Sigmoid colon (tissue), 7 donors: ENCODE measurements at places on chromosomes 5 and 9. TPM values are rescaled to one million over a fixed set of nuclear protein-coding genes. Genes with fewer than 3 reads are reported as not detected.

ATOSB gene
- total RNA-seq: 10.5 TPM

DNA sequence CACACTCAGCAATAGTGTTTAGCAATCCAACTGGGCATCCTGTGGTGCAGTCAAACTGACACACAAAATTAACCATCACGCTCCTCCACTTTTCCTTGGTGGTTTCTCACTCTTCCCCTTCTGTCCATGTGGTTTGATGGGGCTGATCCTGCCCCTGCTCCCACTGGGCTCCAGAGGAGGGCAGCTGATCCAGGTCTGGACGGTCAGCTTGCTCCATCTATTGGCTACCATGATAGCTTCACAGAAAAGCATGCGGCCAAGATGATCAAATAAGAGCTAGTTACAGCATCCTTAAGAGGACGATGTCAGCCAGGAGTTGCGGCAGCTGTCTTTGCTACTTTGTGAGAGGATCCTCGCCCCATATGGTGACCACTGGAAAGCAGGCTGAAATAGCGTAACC lies 29.6 kb upstream of the RANBP17 start:
- no peak for DNase-seq

DNA sequence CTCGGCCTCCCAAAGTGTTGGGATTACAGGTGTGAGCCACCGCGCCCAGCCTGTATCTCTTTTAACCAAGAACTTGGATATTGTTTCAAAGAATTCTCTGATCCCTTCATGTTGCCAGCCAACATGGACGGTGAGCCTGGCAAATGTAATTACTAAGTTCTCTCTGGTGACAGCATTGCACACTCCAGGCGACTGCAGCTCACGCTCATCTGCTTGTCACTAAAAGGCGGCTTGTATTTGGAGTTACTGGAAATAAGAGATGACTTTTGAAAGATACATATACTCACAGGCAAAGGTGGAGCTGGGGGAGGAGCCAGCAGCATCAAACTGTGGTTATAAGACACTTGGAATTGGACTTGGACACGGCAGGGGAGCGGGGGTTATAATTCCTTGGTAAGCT lies 172.3 kb downstream of the SLIT3 start:
- no peak for DNase-seq

GRCh38 chr9:6598249-6598725 lies 47.2 kb downstream of the GLDC start:
- DNase-seq: no peak

- no peak for DNase-seq
These were observed 45.6 kb upstream of the SMIM15 start for GRCh38 chr5:61207884-61208283.

GRCh38 chr5:134000696-134001453 lies 3.9 kb downstream of the VDAC1 start:
- no peak for DNase-seq

- DNase-seq: no peak
These were observed 75.1 kb upstream of the RANBP6 start for GRCh38 chr9:6090277-6091210.

- DNase-seq: no peak
These were observed 361.4 kb upstream of the POU5F2 start for GRCh38 chr5:94102849-94103248.

GRCh38 chr9:134967547-134967930 lies 49.8 kb upstream of the FCN1 start:
- peak; percentile 50 for DNase-seq

DNA sequence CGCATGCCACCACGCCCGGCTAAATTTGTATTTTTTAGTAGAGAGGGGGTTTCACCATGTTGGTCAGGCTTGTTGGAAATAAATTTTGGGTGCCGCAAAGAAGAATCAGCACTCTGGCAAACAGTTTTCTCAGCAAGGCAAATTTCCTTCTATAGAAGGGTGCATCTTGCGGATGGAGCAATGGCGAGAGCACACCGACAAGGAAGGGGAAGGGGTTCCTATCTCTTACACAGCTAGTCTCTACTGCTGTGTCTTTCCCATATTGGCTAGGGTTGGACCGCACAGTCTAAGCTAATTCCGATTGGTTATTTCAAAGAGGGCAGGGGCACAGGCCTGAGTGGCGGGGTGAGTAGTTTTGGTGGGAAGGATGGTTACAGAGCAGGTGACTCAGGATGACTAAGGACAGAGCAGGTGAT lies 707 bp downstream of the GTF3C5 start:
- peak; percentile 22 for DNase-seq

CXCL14 gene
- 15.5 TPM for total RNA-seq

DRD1 gene
- total RNA-seq: not detected

DNA sequence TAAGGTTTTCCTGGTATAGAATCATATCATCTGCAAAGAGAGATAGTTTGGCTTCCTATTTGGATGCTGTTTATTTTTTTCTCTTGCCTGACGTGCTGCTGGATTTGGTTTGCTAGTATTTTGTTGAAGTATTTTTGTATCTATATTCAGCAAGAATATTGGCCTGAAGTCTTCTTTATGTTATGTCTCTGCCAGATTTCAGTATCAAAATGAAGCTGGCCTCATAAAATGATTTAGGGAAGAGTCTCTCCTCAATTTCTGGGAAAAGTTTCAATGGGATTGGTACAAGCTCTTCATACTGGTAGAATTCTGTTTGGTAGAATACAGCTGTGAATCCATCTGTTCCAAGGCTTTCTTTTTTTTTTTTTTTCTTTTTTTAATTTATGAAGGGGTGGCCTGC lies 799.0 kb upstream of the TYRP1 start:
- no peak for DNase-seq

TAF11L5 gene
- total RNA-seq: not detected

CDX1 gene
- total RNA-seq: 1.4 TPM

GPR150 gene
- not detected for total RNA-seq

CHSY3 gene
- 0.99 TPM for total RNA-seq

DNA sequence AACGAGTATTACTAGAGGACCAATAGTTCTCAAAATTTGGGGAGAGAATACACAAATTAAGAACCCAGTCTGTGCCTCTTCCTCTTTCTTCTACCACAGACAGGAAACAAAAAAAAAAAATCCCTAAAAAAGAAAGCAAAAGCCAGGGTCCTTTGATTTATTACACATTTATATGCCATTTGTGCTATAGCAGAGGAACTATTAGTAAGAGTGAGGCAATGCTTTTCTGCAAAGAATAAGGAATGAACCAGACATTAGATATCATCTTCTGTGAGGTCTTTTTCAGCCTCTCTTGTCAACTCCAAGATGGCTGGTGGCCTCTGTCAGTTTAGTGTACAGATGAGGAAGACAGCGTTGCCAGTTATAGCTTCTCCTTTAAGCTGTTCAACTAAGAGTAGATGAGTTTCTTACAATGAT lies 127.6 kb downstream of the RFX3 start:
- no peak for DNase-seq

DNA sequence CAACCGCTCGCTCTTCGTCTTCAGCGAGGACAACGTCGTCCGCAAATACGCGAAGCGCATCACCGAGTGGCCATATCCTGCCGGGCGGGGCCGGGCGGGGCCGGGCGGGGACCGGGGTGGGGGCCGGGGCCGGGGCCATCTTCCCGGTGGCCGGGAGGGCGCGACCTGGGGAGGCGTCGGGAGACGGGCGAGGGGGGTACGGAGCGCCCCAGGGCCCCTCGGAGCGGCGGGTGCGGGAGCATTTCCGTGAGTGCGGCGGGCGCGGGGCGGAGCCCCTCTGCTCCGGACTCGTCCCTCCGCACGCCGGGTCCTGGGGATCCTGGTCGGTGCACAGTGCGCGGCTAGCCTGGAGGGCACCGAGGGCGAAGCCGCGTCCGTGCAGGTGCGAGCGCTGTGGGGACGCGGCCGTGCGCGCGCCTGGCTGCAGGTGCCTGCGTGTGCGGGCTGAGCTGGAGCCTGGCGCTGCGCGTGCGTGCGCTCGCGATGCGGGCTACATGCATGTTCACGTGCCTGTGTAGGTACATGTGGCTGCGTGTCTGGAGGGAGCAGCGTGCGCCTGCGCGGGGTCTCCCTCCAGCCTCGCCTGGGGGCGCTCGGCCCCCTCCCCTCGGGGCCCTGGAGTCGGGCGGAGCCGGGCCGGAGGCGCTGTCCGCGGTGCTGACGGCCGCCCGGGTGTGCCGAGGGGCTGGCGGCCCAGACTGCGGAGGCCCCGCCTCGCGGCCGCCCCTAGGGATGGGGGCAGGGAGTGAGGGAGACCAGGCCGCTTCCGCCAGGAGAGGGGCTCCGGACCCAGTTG lies 762 bp downstream of the CACNA1B start:
- no peak for DNase-seq

- no peak for DNase-seq
These were observed 151.1 kb downstream of the SMARCA2 start for GRCh38 chr9:2166203-2166602.

- DNase-seq: no peak
These were observed 42.1 kb downstream of the TIMD4 start for GRCh38 chr5:156920861-156921431.

GRCh38 chr9:124088476-124088837 lies 76.9 kb downstream of the LHX2 start:
- DNase-seq: no peak

DNA sequence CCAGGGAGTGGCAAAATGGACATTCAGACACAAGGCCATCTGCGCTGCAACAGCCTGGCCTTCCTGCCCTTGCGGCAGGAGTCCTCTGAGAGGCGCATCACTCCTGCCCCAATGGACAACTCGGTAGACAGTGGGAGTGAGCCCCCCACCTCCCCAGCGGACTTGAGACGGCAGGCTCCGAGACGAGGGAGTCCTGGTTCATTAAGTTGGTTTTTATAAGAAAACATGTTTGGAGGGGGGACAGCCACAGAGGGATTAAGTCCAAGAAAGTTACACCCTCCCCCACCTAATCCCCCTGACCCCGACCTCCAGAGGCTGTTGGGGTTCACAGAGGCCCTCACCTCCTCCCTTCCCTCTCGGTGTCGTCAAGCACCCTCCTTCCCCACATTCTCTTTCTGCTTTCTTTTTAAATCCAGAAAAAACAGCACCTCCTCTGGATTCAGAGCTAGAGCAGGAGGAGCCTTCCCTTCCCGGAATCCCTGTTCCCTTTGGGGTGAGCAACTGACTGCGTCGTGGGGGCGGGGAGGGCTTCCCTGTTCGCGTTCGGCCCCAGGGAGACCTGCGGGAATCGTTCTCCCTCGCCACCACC lies 1.8 kb upstream of the EGR1 start:
- DNase-seq: peak; percentile 84

GRPEL2 gene
- total RNA-seq: 8.8 TPM

CRHBP gene
- total RNA-seq: not detected

CAVIN4 gene
- total RNA-seq: 0.82 TPM
